ENCODE measurements at places on chromosomes 11 and 22.

DNA sequence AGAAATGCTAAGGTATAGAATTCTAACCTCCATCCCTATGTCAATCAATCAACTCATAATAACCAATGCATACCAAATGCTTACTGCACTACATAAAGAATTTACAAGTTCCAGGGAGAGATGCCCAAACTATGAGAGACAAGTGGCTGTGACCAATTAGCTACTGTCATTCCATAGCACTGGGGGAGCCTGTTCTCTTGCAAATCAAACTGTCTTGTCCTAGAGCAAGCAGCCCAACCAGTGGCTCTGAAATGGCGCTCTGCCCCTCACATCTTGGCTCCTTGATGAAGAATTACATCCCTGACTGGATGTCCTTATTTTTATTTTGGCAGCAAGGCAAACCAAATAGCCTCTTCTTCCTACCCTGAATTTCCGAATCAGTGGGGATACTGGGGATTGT is 272.4 kb upstream of the SYN3 start:
- DNase-seq = no peak

DNA sequence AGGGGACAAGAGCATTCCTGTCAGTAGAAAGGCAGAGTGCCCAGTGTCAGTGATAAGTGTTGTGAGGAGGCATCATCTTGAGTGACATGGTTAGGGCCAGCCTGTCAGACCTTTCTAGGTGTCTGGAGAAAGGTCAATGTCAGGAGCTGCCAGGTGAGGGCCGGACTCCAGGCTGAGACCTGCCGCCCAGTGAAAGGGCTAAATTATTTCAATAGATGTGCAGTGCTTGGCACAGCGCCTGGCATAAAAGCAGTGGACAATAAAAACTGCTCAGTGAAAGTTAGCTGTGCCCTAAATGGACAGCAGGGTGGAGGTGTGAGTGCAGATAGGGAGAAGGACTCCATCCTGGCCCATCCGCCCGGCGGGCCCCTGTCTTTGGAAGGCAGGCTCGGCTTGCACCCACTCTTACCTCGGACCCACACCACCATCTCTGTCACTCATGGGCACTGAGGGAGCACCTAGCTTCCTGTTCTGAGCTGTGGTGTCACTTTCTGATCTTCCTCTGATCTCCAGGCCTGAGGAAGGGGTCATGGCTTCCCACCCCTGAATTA is 23.5 kb upstream of the WNT11 start:
- no peak for DNase-seq

GRCh38 chr11:72443016-72443415 is 8.7 kb upstream of the CLPB start:
- no peak for DNase-seq

DNA sequence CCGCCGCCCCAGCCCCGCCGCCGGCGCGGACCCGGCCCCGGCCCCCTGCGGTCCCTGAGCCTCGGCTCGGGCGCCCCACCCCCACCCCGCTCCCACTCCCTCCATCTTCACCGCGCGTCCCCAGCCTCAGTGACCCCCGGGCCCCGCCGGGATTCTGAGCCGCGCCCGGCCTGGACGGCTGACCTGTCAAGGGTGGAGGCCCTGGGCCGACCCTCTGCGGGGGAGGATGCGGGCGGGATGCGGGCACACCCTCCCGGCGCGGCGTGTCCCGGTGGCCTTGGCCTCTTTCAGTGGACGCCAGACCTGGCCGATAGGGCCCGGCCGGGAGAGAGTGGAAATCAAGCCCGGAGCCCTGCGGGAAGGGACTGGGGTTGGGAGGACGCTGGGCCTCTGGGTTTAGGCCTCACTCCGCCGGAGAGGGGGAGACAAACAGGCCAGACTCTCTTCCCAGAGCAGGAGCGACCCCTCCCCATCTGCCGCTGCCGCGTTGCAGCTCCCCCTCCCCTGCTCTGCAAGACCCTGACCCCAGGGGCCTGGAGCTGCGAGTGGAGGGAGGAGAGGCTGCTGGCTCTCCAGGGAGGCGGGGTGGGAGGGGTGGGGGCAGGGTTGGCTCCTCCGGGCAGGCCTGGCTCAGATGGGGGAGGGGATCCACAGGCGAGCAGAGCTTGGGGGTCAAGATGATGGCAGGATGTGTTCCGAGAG is 525 bp downstream of the MAPK8IP2 start:
- no peak for DNase-seq

DNA sequence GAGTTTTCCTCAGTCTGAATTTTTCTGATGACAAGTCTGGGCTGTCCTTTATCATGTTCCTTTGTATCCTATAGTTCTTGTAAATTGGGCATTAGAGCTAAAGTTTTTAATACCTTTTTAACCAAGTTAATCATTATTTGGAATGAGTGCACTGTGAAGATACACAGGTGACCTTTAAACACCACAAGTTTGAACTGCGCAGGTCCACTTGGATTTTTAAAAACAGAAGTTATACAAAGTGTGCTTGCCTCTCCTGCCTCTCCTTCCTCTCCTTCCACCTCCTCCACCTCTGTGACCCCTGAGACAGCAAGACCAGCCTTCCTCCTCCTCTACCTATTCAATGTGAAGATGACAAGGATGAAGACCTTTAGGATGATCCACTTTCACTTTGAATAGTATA is 4.4 kb upstream of the TCP11L1 start:
- no peak for DNase-seq

DNA sequence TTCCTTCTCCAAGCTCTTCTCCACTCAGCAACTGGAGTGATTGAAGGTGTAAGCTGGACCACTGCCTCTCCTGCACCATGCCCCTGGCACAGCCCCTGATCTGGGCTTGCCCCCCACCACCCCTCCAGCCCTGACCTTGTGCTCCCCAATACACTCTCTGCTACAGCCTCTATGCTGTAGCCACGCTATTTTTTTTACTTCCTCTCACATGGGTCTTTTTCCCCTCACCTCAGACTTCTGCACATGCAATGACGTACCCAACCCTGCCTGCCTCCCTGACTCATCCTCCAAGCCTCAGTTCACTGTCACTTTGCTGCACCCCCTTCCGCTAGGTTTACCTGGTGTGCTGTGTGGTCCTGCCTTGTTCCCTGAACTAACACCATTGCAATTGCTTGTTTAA is 9.0 kb downstream of the CSNK2A3 start:
- no peak for DNase-seq

- no peak for DNase-seq
Observed at GRCh38 chr22:22943521-22944267, 56.1 kb downstream of the IGLL5 start.

DNA sequence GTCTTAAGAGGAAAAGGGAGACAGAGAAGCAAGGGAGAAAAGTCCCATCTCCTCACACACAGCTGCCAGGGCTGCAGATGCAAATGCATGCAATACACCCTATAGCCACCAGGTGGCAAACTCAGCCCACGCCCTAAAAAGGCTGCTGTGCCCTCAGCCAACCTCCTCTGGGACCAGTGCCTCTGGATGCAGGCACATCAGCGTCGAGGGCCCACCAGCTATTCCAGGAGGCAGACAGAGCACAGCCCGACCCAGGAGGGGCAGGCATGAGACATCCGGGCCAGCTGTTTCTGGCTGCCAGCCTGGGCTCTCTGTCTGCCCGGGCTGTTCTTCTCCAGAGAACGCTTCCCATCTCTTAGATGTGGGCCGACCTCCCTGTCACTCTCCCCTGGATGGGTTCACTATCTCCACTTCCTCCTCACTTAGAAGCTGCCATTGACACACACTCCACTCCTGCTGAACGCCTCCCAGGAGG is 39.7 kb downstream of the TPBGL start:
- peak; percentile 61 for DNase-seq

DNA sequence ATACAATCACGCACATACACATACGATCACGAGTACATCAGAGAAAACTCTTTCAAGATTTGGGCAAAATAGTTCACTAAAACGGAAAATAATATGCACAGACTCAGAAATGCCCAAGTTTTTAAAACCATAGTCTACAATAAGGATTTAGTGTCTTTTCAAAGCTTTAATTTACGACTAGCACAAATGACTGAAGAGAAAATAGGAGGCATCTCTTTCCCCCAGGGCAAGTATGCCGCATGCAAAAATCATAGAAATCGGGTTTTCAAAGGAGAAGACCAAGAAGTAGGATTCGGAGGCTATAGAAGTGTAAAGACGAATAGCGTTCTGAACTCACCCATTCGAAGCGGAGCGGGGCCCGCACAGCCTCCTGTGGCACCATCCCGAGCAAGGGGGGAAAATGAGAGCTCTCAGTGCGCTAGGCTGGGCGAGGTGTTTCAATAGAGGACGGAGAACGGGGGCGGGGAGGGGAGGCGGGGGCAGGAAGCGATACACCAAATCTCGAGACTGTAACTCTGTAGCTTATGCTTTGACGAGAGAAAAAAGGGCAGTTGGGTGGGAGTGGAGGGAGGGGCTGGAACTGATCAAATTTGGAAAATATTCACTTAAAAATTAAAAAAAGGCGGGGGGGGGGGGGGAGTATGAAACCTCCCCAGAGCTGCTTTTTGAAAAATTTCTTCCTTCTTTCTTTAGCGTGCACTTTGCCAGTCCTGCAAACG is 15.8 kb downstream of the BLID start:
- peak; percentile 87 for DNase-seq

DNA sequence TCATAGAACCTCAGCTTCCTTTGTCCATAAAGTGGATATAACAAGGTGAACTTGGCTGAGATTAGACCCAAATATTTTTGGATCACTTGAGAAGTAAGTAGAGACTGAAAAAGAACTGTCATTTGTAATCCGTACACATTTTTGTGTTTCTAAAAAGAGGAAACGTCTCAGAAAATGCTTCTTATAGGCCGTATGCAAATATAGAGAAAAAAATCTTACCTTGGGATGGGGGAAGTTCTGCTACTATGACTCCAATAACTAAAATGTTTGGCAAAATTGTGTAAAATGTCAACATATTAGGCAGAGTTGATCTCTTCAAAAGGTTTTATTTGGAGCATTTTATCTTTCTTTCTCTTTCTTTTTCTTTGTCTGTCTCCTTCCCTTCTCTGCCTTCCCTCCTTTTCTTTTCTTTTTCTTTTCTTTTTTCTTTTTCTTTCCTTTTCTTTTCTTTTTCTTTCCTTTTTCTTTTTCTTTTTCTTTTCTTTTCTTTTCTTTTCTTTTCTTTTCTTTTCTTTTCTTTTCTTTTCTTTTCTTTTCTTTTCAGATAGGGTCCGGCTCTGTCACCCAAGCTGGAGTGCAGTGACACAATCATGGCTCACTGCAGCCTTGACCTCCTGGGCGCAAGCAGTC is 48.2 kb downstream of the ADM start:
- no peak for DNase-seq

DNA sequence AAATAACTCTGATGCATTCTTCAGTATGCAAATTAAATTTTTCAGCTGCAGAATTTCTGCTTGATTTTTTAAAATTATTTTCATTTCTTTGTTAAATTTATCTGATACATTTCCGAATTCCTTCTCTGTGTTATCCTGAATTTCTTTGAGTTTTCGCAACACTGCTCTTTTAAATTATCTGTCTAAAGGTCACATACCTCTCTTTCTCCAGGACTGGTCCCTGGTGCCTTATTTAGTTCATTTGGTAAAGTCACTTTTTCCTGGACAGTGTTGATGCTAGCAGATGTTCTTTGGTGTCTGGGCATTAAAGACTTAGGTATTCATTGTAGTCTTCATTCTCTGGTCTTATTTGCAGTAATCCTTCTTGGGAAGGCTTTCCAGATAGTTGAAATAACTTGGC is 577.4 kb upstream of the LUZP2 start:
- no peak for DNase-seq

GRCh38 chr11:124865181-124865901 is at the start of gene ROBO3:
Gene ROBO3 (plus strand): TSS chr11:124865432. CDS start chr11:124865578, 146 bp downstream.
- DNase-seq = no peak

GRCh38 chr22:45094825-45095224 is 68.9 kb upstream of the NUP50 start:
- DNase-seq = no peak

- no peak for DNase-seq
Observed at GRCh38 chr11:36103933-36104530, 160.2 kb downstream of the LDLRAD3 start.

DNA sequence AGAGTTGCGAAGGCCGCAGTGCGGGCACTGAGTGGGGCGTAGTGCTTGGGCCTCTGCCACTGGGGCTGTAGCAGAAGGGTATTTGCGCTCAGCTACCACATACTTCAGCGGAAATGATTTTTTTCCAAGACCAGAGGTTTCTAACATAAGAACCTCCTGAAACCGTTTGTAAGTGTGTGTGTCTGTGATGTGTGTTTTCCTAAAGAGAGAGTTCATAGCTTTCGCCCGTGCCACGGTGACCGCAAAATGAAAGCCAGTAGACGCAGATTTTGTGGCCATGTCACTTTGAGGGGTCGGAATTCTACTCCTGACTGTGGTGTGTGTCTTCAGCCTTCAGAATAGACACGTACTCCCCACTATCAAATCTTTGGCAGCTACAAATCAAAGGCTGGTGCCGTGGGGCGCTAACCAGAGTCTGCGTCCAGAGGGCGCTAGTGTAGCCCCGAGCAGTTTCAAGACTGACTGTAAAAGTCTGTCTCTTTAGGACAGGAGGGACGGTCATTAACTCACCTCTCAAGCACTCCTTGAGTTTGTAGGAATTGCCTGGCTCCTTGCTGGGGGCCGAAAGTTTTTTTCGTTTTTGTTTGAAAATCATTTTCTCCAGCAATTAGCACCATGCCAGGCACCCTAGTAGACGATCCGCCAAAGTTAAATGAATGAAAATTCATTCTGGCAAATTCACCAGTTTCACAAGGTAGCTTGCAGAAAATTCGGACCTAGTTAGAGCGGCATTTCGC is 2.5 kb upstream of the CALCA start:
- DNase-seq = peak; percentile 26

Data from fibroblast of skin of right biceps (primary cell).